H1 (cell line): ENCODE measurements at places on chromosomes 5 and 9.

DNA sequence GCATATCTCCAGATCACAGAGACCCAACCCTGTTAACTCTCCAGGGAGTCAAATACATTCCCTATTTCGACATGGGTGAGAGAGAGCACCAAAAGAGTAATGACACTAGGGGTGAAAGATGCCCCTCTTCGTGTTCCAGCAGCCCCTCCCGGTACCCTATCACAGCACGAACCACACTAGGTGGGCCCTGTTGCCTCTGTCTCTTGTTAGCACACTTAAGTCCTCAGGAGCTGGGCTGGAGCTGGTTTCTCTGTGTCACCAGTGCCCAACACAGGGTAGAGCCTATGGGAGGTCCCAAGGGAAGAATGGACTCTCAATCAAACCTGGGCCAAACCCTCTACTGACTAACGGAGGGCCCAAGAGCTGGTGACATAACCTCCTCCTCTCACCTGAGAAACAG lies 1.2 kb downstream of the CDK20 start:
- DNase-seq = no peak

GRCh38 chr9:16608906-16609305 lies 261.6 kb downstream of the BNC2 start:
- no peak for DNase-seq

DNA sequence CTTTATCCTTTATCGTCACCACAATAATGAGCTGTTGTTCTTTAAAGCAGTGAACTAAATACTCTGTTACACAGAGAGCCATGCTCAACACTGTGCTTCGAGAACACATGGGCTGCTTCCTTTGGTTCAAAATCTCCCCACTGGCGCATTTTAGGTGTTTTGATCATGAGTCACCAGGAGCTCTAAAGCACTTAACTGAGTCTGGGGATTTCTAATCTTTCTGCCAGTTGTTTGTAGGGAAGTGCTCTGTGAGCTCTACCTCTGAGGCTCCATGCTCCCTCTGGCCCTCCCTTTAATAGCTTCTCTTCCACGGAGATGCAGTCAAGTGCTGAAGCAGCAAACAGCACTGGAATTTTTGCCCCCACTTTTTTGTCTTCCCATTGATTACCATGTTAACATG lies 17.0 kb downstream of the ERAP2 start:
- DNase-seq = no peak

DNA sequence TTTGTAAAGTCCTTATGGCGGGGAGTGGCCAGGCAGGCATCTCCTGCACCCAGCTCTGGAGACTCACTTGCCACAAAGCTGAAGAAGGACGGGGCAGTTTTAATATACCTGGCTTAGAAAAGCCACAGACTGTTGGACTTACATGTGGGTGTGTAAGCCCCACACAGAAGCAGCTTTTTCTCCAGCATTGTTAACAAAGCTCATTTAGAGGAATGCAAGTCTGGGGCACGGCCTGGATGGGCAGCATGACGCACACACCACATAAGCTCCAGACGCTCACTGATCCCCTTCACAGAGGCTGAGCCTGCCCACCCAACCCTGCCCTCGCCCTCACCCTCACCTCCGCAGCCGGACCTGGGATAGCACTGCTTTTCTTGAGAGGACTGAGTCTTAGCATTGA lies 58.0 kb upstream of the PDE8B start:
- no peak for DNase-seq

DNA sequence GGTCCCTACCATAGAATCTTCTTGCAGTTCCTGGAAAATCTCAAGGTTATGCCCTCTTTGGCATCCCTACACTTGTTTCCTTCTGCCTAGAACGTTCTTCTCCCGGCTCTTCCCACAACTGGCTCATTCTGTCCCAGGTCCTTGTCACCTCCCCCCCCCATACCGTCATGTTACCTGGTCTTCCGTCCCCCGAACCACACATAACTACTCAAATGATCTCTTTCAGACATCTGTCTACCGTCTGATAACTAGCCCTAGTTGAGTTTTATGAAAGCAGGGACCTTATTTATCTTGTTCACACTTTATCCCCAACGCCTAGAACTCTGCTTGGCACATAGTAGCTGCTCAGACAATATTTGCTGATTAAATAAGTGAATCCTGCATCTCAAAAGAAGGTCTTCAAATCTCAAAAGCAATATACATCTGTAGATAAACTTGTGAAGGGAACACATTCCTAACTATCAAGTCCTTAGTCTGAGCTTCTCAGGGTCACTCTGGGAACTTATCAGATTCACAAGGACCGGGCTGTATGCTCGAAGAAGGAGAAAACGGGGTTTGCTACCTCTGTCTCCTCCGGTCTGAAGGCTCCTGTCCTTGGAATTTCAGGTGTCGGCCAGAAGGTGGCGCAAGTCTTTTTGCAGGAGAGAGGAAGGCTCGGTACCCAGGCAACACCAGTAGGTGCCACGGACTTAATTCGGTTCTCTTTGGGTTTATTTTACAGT lies 30.0 kb downstream of the LCP2 start:
- no peak for DNase-seq

- DNase-seq = no peak
Observed at GRCh38 chr5:61809651-61810050, 477.6 kb downstream of the ZSWIM6 start.

GRCh38 chr9:99433555-99433954 lies 211.5 kb downstream of the SEC61B start:
- DNase-seq = no peak

DNA sequence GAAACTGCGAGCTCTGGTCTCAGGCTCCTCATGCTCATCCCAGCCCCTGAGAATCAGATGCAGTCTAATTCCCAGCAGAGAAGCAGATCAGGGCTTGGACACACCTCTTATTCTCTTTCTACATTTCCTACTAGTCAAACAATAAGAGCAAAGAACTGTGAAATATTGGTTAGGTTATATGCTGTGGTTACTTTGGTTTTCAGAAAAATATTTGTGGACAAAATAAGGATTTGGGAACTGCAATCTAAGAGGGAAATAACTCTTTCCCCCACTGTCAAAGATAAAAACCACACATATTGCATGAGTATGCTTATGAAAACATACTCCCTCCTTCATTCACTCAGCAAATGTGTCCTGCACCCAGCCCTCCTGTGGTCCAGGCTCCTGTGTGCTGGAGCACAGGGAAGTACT lies 164.5 kb upstream of the S1PR3 start:
- DNase-seq = no peak

DNA sequence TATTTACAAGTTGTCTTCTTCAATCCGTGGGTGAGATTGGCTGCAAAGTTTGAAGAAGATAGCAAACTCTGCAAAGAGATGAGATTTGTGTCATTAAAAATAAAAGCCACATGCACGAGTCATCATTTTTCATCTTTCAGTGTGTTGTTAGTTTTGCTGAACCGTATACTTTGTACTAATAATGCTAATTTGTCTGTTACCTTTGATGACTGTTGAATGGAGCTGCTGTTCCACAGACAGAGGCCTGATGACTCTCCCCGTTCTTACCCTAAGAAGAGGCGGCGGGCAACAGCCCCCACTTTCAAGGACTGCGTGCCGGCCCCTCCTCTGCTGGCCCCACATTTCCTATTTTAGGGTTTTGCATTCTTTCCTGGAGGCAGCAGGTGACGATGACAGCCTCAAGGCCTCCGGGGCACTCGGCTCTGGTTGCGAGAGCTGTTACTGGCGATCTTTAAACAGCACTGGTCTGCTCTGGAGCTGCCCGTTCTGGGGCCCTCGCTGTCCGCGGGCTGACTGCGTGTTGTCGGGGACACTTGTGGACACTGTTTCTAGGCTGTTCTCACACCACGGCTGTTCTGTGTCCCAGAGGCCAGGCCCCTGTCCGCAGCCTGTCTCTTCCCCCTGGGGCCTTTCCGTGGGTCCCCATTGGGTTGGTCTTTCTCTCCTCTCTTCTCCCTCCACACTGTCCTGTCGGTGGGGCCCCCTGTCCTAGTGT lies 35.1 kb downstream of the NDUFS6 start:
- no peak for DNase-seq

- DNase-seq = no peak
Observed at GRCh38 chr9:110984890-110985437, 53.3 kb downstream of the LPAR1 start.

- DNase-seq = no peak
Observed at GRCh38 chr9:135896626-135897025, 10.7 kb downstream of the CAMSAP1 start.

- DNase-seq = no peak
Observed at GRCh38 chr9:89480825-89481537, 16.9 kb downstream of the SEMA4D start.

DNA sequence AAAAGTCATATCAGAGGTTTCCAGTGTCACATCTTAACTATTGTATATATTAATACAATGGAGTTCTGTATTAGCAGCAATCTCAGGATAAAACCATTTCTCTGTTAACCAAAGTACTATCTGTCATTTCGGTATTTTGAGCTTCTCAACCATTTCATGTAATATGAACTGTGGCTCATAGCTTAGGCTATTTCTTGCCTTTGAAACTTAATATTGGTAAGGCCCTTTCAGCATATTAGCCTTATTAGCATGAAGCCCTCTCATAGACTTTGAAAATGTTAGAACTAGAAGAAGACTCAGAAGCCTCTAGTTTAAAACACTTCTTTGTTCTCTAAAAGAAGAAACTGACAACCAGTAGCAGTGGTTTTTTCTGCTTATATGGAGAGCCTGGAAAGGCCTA lies 731 bp downstream of the CAVIN4 start:
- DNase-seq = no peak

- no peak for DNase-seq
Observed at GRCh38 chr5:112063191-112063590, 306.2 kb upstream of the NREP start.

- DNase-seq = no peak
Observed at GRCh38 chr5:171961117-171961516, 45.3 kb downstream of the FBXW11 start.

DNA sequence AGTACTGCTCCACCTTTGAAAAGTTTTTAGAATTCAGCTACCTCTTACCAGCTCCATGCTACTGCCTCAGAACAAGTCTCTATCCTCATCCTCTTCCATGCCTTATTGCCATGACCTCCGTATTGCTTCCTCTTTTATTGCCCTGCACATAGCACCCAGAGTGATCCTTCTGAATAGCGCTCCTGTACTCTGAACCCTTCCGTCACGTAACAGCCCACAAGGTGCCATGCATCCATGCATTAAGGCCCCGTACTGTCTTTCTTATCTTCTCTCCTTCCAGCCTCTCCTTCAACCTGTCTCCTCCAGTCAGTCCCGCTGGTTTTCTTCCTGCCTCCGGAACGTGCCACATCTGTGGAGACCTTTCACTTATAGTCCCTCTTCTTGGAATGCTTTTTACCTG lies 273.3 kb upstream of the SEMA6A start:
- DNase-seq = no peak

GRCh38 chr5:97854871-97855762 lies 672.1 kb upstream of the RIOK2 start:
- DNase-seq = peak; percentile 7

- no peak for DNase-seq
Observed at GRCh38 chr5:138833080-138833479, 42.1 kb downstream of the LRRTM2 start.

DNA sequence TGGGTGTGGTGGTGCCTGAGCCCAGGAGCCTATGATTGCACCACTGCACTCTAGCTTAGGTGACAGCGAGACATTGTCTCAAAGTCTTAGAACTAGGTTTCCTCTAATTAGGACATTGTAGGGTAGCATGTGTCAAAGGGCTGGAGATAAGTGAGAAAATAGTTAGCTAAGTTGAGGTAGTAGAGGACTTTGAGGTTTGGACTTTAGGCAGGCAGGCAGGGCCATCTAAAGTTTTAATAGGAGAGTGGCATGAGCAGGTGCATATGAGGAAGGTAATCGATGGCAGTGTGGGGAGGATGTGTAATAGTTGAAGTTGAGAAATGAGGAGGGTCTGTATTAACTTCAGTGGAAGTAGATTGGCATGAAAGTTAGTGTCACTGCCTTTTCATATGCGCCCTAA lies 21.1 kb downstream of the CNOT6 start:
- DNase-seq = no peak

GRCh38 chr5:172902497-172903472 lies 56.4 kb upstream of the RPL26L1 start:
- peak; percentile 62 for DNase-seq

DNA sequence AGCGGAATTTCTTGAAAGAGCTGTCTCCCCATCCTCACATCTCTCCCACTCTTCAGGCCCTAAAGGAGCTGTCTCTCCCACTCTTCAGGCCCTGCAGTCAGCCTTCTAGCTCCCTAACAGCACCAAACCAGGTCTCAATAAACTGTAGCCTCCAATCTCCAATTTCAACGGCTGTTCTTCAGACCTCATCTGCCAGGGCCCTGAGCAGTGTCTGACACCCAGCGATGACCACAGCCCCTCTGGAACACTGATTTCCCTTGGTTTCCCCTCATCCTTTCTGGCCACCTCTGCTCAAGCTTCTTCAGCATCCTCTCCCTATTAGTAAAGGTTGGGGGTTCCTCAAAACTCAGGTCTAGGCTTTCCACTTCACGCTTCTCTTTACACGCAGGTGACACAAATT lies 1.6 kb upstream of the P4HA2 start:
- DNase-seq = no peak

- DNase-seq = no peak
Observed at GRCh38 chr9:589723-590122, 251.8 kb upstream of the DMRT1 start.

DNA sequence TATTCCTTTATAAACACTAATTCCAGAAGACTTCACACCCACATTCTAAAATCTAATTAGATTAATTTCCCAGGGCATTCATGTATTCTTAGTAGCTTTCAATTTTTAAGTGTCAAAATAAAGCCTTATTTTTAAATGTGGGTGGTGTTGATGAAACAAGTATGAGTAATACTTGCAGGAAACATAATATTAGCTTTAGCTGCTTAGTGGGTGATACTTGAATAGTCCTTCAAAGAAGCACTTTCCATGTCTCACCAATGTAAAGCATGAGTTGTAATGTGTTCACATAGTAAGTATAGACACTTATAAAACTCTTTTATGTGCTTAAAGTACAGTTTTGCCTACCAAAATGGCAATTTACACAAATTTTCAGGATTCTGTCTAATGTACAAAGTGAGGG lies 6.9 kb downstream of the FNBP1 start:
- no peak for DNase-seq

DNA sequence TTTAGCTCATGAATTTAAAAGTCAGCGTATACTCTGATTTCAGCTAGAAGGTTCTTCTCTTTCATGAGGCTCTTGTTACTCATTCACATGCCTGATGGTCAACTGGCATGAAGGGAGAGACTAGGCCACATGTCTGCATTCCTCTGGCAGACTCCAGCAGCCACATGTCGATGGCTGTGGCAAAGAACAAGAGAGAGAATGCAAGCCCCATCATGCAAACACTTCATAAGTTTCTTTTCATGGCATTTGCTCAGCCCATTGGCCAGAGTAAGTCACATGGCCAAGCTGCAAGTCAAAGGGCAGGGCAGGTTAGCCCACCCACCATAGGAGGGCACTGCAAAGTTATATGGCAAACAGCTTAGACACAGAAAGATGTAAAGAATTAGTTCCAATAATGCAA lies 5.4 kb downstream of the KCNV2 start:
- no peak for DNase-seq

GRCh38 chr5:105782501-105782900 lies 1888.2 kb downstream of the EFNA5 start:
- no peak for DNase-seq

GRCh38 chr5:138831703-138832102 lies 43.4 kb downstream of the LRRTM2 start:
- no peak for DNase-seq
